Amygdala (tissue), 56 donors: ENCODE measurements at places on chromosomes 5 and 9.

GRCh38 chr9:92279302-92279701 lies 14.2 kb downstream of the IARS1 start:
- no peak for DNase-seq

GRCh38 chr9:38253200-38253599 lies 139.3 kb upstream of the ALDH1B1 start:
- no peak for DNase-seq

DNA sequence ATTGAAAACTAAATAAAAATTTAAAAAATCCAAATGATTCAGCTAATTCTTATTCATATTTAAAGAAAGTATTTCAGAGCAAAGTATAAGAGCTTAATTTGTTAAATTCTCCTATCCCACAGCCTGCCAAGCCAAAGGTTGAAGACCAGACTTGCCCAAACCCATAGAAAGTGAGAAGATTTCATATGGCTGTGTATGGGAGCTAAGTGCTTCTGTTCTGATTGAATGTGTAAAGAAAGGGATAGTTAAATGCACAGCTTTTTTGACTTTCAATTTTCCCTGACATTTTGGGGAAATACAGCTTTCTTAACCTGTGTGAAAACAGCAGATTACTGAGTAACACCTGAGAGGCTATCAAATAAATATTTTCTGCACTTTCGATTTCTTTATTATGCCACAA lies 125.0 kb upstream of the MTAP start:
- DNase-seq: no peak

- no peak for DNase-seq
These were observed 5.7 kb upstream of the CHD1 start for GRCh38 chr5:98934546-98934945.

- no peak for DNase-seq
These were observed 101.6 kb upstream of the BASP1 start for GRCh38 chr5:17115855-17116254.

DNA sequence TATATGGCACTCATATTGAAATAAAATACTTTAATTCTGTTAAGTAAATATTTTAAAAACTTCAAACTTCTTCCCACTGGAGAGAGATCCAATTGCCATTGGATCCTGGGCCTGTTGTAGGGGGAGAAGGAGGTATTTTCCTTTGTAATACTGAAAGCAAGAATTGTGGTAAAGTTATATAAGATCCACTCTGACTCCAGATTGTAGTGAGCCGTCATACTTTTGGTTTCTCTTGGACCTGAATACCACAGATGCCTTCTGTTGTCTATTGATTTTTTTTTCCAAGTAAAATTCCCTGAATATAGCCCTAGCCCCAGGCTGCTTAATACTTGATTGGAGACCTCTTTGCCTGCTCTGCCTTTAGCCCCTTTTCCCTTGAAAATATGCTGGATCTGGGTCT lies 86.9 kb downstream of the ATG10 start:
- no peak for DNase-seq

- no peak for DNase-seq
These were observed 92.9 kb downstream of the TNC start for GRCh38 chr9:115024925-115025535.

- DNase-seq: no peak
These were observed 38.5 kb downstream of the CYSTM1 start for GRCh38 chr5:140213370-140213983.

DNA sequence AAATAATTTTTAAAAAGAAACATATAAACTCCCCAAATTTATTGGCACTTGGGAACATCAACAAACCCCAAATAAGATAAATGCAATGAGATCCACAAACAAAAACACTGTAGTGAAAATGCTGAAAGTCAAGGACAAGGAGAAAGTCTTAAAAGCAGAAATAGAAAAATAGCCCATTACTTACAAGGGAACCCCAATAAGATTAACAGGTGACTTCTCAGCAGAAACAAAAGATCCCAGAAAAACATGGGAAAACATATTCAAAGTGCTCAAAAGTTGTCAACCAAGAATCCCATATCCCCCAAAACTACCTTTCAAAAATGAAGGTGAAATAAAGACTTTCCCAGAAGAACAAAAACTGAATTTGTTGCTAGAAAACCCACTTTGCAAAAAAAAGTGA lies 40.0 kb downstream of the FANCC start:
- DNase-seq: no peak

DNA sequence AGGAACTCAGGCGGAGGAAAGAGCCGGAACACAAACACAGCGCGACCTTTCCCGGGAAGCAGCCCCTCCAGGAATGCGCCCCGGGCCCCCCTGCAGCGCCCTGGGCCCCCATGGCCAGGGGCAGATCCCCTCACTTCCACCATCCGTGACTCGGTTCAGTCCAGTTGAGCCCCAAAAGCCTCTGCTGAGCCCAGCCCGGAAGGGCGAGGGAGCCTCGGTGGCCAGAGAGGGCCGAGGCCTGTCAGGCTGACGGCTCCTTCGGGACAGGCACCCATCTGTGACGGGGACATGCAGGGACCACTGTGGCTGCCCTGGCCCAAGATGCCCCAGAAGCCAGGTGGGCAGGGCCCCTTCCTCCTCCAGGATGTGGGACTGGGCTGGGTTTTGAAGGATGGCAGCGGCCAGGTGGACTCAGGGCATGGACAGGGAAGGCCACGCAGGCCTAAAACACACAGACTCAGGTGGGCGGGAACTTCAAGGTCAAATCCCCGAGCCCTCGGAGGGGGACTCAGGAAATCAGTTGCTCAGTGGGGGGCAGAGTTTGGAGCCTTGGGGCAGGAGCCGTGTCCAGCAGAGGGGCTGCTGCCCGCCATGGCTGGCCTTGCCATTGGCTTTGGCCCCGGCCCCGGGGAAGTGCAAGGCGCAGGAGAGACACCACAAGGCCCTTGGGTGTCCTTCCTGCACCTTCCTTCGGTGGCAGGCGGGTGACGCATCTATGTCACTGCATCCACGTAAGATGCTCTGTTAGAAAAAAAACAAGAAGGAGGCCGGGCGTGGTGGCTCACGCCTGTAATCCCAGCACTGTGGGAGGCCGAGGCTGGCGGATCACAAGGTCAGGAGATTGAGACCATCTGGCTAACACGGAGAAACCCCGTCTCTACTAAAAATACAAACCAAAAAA lies 29.7 kb upstream of the ABO start:
- no peak for DNase-seq

GRCh38 chr5:132389585-132390286 lies 20.2 kb downstream of the SLC22A5 start:
- no peak for DNase-seq

DNA sequence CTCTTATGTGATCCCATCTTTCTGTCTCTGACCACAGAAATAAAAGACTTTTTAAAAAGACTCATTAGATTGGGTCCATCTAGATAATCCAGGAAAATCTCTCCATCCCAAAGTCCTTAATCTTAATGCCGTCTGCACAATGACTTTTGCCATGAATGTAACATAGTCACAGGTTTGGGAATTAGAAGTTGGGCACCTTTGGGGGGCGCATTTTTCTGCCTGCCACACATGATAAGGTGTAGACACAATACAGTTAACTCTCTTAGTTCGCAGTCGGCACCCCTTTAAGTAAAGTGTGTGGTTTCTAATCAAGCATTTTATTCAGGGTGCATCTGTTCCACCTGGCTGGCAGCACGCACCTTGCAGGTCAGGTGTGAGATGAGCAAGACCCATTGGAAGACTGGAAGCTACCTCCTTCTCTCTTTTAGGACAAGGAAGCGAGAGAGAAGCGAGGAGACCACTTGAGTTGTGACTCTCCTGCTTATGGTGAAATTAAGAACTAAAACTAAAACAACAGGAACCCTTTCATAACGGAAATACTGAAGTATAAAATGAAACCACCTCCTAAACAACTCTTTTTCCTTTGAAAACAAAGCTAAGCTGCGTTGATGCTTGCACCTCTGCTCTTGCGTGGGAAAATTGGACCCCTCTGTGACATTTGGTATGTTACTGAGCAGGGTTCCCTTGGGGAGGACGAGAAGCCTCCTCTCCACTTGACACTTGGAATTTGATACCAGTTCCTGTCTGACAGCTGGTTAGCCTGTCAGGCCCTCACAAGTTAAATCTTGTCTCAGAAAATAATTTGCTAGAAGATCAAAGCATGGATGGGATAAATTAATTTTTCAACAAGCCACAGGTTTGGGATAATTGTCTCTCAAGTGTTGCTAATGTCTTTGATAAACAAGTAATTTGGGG lies 304.6 kb upstream of the DMRT1 start:
- no peak for DNase-seq

DNA sequence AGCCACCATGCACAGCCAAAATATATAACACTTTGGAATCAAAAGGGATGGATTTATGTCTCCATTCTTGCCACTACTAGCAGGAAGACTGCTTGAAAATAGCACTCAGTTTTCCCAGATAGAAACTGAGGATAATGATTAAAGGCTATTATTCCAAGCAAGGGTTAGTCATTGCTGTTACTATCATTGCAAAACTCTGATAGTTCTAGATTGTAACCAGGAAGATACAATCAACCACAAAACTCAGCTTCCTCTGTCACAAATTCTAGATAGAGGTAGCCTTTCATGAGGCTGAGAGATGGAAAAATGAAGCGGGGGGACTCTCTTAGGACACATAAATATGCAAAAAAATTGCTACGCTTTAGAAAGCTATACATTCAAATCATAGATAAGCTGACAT lies 3.1 kb downstream of the ANXA1 start:
- no peak for DNase-seq

DNA sequence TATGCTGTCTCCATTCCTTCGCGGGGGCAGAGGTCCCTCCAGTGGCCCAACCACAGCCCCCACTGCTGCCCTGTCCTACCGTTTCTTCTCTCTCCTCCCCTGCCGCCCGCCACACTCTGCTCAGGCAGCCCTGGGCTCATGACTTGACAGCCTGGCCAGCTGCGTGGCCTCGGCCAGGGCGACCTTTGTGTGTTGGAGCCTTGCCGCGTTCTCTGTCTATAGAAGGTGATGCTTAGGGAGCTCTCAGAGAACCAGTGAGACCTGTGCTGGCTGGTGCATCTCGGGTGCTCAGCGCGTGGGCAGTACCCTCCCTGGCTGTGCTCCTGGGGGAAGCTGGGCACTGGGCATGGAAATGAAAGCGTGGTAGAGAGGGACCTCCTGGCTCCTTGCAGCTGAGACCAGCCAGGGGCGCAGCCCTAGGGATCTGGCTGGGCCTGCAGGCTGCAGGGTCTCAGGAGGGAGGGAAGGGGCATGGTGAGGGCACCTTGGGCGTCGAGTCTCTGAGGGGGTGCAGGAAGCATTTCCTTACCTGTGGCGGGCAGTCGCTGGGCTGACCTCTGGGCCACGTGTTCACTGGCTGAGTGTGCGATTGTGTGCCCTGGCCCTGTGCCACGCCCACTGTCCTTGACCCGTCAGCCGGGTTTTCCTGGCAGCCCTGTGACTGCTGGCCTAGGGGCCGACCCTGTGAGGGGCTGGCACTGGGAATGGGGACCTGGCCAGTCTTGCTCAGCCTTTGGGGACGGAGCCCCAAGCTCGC lies 50.3 kb downstream of the RXRA start:
- no peak for DNase-seq

GRCh38 chr5:112491257-112491656 lies 72.2 kb upstream of the EPB41L4A start:
- no peak for DNase-seq

DNA sequence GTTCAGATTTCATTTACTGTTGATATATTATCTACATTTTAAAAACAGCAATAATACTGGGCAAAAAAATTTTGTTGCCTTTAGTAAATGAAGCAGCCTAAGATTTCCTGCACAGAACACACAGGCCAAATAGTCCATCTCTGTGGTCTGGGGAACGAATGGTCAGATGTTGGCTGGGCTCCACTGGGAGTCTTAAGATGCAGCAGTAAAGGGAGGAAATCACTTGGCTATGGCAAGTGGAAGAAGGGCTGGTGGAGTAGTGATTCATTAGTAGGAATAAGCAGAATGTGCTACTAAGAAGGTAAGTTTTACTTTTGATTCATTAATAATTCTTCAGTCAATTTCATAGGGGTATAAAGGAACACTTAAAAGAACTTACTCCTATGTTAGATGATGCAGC lies 91.1 kb upstream of the ARRDC3 start:
- DNase-seq: no peak

GRCh38 chr5:140205952-140206351 lies 31.0 kb downstream of the CYSTM1 start:
- no peak for DNase-seq

GRCh38 chr9:133677126-133678010 lies 41.2 kb downstream of the DBH start:
- no peak for DNase-seq

GRCh38 chr9:85528607-85529006 lies 213.1 kb downstream of the AGTPBP1 start:
- DNase-seq: no peak

GRCh38 chr5:96530901-96531300 lies 97.9 kb upstream of the PCSK1 start:
- DNase-seq: no peak

GRCh38 chr5:16497546-16497945 lies 31.9 kb upstream of the ZNF622 start:
- DNase-seq: no peak

DNA sequence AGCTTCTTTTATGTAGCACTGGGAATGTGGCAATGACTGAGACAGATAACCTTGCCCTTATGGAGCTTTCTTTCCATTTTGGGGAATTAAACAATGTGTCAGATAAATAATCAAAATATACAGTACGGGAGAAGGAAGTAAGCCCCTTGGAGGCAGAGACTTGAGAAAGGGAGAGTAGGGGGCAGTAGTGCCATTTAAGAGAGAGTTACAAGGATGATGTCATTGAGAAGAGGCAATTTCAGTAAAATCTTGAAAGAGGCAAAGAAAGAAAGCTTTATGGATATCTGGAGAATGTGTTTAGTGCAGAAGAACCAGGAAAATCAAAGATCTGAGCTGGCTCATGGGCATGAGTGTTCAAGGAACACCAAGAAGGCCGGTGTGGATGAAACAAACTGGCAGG lies 77.3 kb downstream of the KCTD16 start:
- DNase-seq: no peak

DNA sequence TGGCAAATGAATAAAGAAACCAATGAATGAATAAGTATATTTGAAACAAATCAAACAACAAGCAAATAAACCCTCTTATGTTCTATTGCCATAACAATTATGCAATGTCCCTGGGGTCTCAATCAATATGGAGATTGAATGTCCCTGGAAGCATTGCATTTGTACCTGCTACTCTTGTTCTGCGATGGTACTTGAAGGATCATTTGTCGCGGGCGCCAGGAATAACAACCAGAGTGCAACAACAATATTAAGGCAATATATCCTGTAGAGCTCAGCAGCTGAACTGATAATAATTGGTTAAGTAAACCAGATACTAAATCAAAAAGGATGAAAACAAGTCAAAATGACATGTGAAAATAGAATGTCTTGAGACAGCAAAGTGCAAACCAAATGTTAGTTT lies 1001.9 kb upstream of the NUDT12 start:
- no peak for DNase-seq

DNA sequence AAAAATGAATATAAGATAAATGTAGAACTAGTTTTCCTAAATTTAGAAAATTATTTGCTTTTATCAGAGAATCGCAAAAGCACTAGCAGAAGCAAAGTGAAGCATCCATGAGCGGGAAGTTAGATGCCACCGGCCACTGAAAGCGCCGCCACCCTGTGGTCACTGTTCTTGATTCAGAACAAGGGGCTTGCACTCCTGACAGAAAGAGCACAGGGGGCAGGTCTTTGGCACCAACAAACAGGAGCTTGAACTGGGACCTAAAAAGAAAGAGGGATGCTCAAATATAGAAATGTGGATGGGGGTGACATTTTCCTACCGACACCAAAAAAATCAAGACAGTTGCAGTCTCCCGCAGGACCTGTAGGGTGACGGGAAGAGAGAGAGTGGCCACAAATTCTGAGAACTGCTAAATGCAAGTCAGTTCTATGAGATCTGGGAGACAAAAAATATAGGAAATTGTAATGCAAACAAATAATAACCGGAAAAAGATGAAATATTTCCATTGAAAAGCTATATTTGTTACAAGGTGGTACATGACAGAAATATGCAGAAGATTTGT lies 144.3 kb downstream of the CDH12 start:
- DNase-seq: no peak
